Occipital lobe (tissue), 3 donors: ENCODE measurements at places on chromosomes 7 and 10.

GRCh38 chr7:43054052-43054722 lies 58.3 kb upstream of the HECW1 start:
- no peak for DNase-seq

DNA sequence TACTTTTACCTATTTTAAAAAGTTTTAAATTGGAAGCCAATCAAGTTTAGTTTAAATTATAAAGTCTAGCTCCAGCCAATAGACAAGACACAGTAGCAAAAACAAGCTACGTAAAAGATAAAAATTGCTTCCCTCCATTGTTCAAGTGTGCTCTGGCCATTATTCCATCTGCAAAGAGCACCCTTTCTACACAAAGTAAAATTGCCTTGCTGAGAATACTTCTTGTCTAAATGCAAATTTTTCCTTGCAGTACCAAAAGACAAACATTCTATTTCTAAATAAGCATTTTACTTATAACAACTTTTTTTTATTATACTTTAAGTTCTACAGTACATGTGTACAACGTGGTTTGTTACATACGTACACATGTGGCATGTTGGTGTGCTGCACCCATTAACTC lies 75.9 kb upstream of the ZNF746 start:
- DNase-seq: no peak

DNA sequence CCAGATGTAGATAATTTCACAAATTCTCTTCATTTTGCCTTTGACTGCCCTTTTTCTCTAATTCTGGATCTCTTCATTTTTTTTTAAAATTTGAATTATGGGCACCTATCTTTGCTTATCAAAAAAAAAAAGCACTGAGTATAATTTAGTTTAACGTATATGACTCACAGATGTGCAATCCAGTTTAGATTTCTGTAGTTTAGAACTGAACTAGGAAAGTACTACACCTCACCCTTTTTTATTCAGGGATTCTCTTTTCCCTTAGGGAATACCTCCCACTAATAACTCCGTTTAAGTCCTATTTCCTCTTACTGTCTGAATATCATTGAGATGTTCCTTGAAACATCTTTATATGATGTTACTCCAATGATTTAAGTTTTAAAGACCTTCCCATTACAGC lies 665.0 kb downstream of the MAGI2 start:
- DNase-seq: no peak

DNA sequence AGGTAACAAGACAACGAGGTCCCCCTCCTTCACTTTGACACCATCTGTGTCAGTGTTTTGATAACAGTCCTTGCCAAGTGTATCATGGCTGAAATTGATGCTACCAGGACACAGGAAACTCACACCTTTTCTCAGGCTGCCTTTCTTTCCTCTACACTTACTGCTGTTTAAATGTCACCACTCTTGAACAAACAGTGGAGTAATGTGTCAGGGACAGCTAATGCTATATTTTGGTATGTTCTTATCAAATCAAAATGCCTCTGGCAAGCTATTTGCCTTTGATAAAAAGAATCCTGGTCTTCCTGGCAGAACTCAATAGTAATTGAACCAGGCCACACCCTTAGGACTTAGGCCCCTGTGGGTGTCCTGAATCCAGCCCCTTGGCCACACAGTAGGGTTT lies 692.9 kb downstream of the LRMDA start:
- no peak for DNase-seq

- DNase-seq: no peak
Measured at GRCh38 chr7:93378131-93378760, 146.1 kb downstream of the VPS50 start.

DNA sequence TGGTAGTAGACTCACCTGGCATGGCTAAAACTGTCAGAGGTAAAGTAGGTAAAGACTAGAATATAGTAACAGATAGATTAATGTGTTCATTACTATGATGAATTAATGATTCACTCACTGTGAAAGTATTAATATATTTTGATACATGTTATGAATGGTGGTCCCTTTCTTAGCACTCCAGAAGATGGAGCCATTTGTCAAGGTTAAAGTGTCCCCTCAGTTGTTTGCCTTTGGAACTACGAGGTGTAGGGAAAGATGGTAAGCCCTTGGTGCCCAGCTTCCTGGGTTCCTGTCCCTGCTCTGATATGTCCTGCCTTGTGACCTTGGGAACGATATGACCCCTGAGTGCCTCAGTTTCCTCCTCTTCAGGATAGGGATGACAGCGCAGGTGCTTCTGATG lies 49.4 kb downstream of the HTRA1 start:
- DNase-seq: no peak

GRCh38 chr7:151317936-151318335 lies 23.7 kb upstream of the NUB1 start:
- no peak for DNase-seq

- no peak for DNase-seq
Measured at GRCh38 chr10:101014966-101015581, 15.5 kb downstream of the LZTS2 start.

- no peak for DNase-seq
Measured at GRCh38 chr10:8254350-8254749, 199.9 kb downstream of the GATA3 start.

DNA sequence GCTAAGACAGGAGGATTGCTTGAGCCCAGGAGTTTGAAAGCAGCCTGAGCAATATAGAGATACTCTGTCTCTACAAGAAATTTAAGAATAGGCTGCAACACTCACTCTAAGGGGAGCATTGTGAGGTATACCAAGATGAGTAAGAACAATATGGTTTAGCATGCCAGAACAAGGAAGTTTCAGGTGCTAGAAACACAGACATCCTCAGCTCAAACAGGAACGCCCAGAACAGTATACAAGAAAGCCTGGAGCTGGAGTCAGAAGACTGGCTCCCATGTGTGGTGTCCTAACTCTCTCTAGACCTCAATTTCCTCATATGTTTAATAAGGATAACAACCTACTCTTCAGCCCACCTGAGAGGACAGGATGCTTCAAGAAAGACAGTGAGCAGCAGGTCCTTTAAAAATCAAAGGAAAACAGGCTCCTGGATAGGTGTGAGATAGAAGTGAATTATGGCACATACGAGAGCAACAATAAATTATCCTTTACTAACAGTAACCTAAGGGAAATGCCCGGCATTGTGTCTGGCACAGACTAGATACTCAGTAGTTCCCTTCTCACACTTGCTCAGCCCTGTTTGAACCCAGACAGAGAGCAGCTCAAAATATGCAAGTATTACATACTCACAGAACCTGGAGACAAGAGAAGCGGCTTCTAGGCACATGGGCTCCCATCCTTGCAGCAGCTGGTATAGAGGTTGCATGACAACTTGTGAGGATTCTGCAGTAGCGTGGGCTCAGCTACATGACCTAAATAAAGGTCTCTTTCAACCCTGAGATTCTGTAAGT lies 45.4 kb downstream of the KAT6B start:
- DNase-seq: no peak

DNA sequence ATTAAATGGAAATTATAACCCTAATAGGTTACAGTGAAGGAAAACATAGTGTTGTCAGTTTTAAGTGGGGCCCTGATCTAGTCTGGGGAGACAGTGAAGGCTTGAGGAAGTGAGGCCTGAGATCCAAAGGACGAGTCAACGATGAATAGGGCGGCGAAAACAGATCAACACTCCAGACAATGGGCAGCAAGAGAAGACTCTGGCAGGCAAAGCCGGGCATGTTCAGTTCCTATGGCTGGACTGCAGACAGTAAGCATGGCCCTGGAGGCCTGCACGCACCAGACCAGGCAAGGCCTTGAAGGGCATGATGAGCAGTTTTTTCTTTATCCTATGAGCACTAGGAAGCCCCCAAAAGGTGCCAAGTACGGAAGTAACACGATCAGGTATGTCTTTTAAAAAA lies 127.8 kb downstream of the RNF216 start:
- no peak for DNase-seq
